ENCODE measurements at places on chromosomes 4 and X.

DNA sequence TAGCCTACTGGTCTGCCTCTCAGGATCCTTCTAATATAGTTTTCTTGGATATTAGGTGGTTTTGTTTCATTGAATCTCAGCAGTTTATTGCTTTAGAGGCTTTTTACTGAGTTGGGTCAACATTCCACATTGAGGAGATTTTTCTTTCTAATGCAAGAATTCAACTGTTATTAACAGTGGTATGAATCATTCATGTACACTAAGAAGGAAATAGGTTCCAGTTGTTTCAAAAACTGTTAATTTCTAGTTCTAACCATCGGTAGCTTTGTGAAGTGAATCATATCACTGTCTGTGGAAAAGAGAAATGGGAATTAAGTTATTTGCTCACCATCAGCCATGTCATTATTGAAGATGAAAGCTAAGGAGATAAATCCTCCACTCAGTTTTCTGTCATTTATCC, 331.5 kb downstream of the RPA4 start:
- DNase-seq = no peak

DNA sequence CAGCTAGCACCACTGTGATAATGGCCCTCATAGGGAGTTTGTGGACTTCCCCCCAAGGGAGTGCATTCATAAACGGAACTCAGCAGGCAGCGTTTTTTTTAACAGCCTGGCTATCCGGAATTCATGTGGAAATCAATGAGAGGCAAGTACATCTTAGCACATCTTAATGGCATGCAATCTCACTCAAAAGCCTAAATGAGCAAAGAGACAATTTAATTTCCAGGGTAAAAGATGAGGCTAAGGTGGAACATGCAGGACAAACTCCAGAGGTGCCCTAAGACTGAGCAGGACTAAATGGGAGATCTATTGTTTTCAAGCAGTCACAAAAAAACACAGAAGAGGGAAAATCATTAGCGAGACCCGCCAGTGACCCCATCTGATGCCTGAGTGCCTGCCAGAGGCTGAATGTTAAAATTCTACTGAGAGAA, 243.5 kb upstream of the KCNIP4 start:
- DNase-seq = no peak

GRCh38 chr4:42750091-42750490, 93.2 kb upstream of the ATP8A1 start:
- no peak for DNase-seq

GRCh38 chr4:153348006-153348405, 3.5 kb downstream of the MND1 start:
- no peak for DNase-seq

GRCh38 chr4:114146947-114147618, 167.6 kb upstream of the ARSJ start:
- DNase-seq = no peak

DNA sequence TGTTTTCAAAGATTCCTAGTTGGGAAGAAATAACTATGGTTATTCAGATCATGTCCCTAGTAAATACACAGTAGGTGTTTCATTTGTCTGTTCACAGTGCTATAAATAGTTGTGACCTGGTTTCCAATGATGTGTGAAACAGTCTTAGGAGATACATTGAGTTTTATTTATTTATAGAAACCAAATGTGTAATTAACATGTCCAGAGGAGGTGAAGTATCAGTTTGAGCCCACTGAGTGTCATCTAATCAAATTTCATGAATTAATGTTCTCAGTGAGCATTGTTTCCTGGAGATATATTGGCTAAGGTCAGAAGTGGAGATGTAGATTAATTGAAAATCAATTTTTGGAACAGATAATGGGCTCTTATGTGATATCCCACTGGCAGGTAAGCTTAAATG, 996.3 kb downstream of the FSTL5 start:
- no peak for DNase-seq

- no peak for DNase-seq
Measured at GRCh38 chr4:184392748-184393559, 81.4 kb downstream of the IRF2 start.

GRCh38 chr4:53059871-53060270, 197.8 kb downstream of the RASL11B start:
- no peak for DNase-seq

DNA sequence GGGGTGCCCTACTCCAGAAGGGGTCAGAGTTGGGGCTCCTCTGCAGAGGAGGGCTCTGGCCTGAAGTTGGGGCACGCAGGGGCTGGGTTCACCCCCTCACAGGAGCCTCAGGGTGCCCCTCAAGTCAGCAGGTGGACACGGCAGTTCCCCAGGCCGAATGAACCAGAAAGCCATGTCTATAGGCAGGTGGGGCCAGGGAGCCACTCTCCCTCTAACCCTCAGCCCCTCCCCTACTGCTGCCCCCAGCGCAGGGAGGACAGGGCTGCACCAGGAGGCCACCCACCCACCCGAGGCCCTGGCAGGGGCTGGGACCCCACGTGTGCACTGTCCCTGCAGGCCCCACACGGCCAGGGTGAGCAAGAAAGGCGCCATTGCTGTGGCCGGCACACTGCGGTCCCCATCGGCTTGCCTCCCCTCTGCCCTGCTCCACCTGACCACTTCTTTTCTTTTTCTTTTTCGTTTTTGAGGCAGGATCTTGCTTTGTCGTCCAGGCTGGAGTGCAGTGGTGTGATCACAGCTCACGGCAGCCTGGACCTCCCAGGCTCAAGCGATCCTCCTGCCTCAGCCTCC, 83.8 kb downstream of the FAM53A start:
- DNase-seq = no peak

- DNase-seq = no peak
Measured at GRCh38 chr4:160611181-160611580, 1508.3 kb downstream of the RAPGEF2 start.

All from activated CD4-positive, alpha-beta T cell treated with anti-CD3 and anti-CD28 coated beads for 24 hours (primary cell).